ENCODE measurements at places on chromosomes 3 and 15.

- peak; percentile 56 for DNase-seq
These were observed 16.2 kb upstream of the XIRP1 start for GRCh38 chr3:39208463-39209055.

DNA sequence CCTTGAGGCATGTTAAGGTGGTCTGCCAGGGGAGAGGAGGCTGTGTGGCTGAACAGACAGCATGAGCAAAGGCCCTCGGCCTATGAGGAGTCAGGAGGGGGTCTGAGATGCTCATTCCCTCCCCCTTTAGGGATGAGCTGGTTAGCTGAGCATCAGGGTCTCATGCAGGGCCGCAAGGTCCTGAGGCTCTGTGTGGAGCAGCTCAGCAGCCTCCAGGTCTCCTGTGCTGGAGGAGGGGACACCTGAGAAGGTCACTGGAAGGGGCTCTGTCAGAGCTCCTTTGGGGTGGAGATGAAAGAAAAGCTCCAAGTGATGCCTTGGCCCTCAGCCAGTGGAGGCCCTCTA is 67.1 kb downstream of the RASGRF1 start:
- no peak for DNase-seq

DNA sequence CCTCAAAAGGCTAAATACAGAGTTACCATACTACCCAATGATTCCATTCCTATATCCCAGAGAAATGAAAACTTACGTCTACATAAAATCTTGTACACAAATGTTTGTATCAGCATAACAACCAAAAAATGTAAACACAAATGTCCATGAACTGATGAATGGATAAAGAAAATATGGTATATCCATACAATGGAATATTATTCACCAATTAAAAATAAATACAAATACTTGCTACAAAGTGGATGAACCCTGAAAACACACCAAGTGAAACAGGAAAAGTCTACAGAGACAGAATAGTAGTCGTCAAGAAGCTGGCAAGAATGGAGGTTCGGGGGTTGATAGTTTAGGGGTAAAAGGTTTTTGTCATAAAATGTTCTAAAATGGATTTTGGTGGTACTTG is 54.0 kb upstream of the ANKRD28 start:
- DNase-seq = no peak

GRCh38 chr3:173750095-173750494 is 352.6 kb downstream of the NLGN1 start:
- peak; percentile 33 for DNase-seq

GRCh38 chr3:100650651-100651619 is 41.5 kb downstream of the ADGRG7 start:
- peak; percentile 14 for DNase-seq

- no peak for DNase-seq
These were observed at the start of gene GASK1A for GRCh38 chr3:42979044-42979972. GASK1A (plus strand) TSS chr3:42979311; CDS start chr3:42979643, 332 bp downstream.

DNA sequence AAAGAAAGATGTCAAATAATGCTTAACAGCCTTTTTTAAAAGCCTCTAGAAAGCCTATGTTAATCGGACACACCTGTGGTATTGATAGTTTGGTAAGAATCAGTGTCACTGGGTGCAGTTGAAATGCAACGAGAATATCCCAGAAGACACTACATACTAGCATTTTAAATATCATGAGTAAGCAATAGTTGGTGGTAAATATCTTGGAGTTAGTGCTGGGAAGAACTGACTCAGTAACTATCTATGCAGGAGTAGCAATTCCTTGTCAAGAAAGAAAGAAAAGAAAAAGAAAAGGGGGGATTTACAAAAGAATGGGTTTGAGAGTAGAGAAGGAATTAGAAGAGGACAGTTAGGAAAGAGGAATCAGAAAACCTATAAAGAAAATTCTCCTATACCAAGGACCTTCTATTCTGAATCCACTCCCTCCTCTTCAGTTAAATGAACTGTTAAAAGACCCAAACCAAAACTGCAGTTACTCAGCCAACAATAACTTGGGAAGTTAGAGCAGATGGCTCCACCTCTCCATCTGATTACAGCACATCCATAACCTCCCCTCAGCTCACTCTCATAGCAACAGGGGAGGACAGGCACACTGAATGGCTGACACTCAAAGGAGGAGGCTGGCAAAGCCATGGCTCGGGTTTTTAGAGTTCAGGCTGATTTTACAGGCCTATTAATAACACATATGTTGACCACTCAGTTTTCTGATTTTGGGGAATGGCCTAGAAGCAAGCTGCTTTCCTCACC is 207.6 kb upstream of the MDFIC2 start:
- peak; percentile 33 for DNase-seq

GRCh38 chr3:155658671-155659261 is 86.1 kb downstream of the PLCH1 start:
- no peak for DNase-seq

DNA sequence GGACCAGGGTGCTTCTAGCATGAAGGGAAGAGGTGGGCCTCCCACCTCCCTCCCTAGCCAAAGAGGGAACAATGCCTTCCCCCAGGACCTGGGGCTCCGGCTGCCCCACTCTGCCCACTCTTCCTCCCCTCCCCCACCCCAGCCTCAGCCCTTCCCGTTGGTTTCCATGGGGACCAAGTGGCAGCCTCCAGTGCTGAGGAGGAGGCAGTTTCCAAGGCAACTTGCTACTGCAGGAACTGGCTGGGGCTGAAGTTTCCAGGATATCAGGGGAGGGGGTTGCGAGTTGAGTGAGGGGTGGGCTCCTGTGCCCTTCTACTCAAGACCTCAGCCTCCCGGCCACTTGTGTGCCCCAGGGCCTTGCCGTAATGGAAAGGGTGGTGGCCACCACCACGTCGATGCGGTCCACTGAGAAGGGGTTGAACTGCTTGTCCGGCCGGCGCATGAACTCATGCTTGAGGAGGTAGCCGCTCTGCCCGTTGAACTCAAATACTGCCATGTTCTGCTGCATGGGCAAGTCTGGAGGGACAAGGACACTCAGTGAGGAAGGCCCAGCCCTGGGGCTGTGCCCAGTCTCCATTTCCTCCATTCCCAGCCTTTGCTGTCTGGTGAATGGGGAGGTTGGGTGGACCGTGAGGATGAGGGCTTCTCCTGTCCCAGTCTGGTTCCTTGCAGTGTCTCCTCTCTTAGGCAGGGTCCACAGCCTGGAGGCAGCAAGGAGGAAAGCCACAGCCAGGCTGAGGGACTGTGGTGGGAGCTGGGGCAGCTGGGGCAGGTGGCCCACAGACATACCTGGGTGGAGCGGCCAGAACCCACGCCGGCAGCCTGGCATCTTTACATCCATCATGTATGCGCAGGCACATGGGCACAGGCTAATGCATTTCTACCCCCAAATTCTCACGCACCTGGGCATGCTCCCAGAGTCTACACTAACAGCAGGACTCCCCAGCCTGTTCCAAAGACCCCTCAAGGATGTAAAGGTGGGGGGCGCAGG is 11.3 kb upstream of the ANKRD63 start:
- no peak for DNase-seq

GRCh38 chr3:190785047-190785446 is 77.4 kb downstream of the GMNC start:
- DNase-seq = no peak

DNA sequence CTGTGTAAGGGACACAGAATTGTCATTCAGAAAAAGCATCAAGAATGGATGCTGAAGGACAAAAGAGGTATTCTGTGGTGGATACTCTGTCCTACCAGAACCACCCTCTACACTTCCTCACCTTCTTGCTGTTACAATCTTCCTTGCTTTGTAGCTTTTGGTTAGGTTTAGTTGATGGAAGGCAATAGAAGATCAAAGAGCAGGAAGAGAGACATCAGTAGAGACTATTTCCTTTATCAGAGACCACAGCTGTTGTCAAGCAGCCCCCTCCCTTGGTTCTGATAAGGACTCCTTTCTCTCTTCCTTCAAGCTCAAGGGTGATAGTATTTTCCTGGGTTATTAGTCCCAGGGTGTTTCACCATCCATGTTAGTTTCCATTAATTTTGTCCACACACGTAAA is 84.7 kb upstream of the ALCAM start:
- no peak for DNase-seq

DNA sequence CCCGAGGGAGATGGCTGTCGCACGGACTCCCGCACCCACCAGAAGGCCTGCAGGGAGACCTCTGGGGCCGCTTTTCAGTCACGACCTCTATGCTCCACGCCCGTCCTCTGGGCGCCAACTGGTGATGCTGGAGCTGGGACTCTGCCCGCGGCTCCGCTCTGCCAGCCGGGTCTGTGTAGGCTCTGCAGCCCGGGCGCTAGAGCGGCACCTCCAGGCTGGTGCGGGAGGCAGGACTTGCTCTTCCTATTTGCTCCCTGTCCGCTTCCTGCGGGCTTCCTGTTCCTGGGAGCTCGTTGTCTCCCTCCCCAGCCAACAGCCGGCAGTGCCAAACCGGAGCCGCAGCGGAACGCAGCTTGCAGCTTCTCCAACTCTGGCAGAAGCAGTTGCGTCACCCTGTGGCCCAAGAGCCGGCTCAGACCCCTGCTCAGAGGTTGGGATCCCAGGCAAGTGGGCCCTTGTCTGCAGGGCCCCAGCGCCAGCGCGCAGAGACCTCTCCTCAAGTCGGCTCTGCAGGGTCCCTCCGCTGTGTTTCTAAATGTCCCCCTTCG is 285.9 kb downstream of the XXYLT1 start:
- no peak for DNase-seq

DNA sequence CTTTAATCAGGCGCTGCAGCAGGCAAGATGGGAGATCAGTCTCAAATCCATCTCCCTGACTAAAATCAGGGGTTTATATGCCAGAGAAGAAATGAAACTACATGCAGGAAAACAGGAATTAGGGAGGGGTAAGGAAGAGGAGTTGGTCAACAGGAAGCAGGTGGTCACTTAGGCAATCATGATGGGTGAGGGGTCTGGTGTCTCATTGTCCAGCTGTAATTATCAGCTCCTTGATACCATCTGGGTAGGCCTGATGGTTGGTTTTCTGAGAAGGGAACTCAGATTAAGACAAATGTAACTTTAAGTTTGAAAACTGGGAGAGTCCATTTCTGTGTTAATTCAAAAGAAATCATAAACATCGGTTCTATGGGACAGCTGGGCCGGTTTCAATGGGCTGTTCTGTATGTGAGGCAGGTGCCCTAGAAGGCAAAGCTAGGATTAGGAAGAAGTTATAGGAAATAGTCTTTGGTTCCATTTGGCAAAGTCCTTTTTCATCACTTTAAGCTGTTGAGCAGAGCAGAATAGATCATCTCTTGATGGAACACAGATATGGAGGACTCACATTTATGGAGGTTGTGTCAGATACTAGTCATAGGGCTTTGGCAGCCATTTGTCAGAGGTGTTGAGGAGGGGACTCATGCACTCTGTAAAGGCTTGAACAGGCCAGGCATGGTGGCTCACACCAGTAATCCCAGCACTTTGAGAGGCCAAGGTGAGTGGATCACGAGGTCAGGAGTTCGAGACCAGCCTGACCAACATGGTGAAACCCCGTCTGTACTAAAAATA is 149.4 kb downstream of the VGLL4 start:
- no peak for DNase-seq

- DNase-seq = no peak
These were observed 120.7 kb downstream of the ADCY5 start for GRCh38 chr3:123327956-123328850.
